Stimulated activated CD4-positive, alpha-beta T cell treated with anti-CD3 and anti-CD28 coated beads, Interleukin-1b, Interleukin-23, amount 100 ng/mL, for 24 hours (primary cell): ENCODE measurements at places on chromosomes 11 and 22.
A peak's percentile ranks its signal among the peaks of the same experiment; 100 is the strongest.

- DNase-seq: no peak
These were observed 31.8 kb upstream of the RFPL3 start for GRCh38 chr22:32325811-32326237.

- no peak for DNase-seq
These were observed 704.1 kb upstream of the CCDC179 start for GRCh38 chr11:23564370-23564769.

- DNase-seq: no peak
These were observed 2.5 kb downstream of the USP18 start for GRCh38 chr22:18152519-18152918.

- no peak for DNase-seq
These were observed 47.5 kb downstream of the PAMR1 start for GRCh38 chr11:35477901-35478300.

DNA sequence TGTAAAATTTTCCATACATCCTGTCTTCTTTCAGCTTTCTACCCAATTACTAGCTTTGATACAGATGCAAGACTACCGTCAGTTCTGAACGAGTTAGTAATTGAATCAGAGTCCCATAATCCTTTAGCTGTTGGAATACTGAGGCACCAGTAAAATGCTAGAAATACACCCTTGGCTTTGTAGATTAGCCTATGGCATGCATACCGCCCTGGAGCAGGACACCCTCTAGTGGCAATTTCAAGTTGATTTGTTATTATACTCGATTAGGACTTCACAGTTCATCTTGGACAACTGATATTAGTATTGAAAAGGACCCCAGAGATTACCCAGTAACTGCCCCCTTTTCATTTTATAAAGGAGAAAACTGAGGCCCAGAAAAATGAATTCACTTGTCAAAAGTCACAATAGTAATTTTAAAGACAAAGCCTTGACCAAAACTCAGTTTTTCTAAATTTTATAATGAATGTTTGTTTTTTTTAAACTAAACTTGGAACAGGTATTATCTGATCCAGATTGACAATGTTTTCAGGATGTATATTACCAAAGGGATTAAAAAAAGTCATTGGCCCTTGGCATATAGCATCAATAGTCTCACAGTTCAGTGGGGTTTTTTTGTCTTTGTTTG is 72.6 kb downstream of the HIPK3 start:
- DNase-seq: no peak

DNA sequence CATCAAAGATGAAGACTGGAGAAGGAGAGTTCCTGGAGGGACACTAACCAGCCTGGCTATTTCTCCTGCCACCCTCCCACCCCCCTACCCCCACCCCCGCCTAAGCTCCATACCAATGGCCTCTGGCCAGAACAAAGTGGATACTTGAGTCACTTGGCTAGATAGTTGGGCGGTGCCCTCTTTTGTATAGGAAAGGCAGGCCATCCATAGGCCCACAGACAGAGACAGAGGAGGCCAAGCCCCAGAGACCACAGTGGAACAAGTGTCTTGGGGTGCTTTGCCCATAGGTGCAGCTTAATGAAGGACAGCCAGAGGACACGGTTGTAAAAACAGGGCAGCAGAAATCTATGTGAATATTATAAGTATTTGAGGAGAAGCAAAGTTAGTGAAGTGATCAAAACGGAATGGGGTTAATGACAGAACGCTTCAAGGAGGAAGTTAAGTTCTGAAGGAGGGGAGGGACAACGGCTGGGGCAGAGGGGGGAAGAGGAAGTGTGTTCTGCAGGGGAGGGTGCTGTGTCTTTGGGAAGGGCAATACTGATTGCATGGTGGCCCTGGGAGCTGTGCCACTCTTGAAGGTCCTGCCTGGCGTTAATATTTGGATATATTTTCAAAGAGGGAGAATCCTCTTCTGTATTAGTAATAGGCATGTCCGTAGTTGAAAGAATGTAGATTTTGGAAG is 32.7 kb downstream of the FLI1 start:
- no peak for DNase-seq

DNA sequence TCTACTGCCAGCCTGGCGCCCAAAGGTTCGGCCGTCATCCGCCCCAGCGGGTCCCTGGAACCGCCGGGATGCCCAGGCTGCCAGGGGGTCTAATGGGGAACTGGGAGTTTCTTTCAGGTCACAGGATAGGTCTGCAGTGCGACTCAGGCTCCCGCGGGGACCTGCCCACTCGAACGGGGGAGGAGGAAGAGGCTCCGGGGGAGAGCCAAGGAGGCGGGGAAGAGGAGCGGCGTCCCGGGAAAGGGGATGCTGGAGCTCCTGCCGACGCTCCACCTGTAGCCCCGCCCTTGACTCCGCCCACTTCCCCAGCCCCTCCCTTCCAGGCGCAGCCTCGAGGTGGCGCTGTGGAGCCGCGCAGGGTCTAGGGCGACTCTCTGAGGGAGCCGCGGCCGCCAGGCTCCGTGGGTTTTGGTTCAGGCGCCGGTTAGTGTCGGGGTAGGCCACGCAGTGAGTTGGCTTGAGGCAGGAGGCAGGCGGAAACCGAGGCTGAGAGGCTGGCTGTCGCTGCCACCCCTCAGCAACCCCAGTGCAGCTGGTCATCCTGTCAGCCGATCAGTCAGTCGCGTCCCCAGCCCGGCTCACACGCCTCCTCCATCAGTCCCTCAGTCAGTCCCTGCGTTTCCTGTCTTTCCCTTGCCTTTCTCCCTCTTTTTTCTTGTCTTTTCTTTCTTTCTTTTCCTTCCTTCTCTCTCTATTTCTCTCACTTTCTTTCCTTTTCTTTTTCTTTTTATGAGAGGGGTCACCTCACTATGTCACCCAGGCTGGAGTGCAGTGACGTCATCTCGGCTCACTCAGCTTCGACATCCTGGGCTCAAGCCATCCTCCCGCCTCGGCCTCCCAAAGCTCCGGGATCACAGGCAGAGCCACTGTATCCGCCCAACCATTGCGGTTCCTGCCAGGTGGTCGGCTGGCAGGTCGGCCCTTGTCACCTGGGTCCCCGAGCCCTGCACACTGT is 26.4 kb downstream of the YWHAH start:
- DNase-seq: peak; percentile 68

DNA sequence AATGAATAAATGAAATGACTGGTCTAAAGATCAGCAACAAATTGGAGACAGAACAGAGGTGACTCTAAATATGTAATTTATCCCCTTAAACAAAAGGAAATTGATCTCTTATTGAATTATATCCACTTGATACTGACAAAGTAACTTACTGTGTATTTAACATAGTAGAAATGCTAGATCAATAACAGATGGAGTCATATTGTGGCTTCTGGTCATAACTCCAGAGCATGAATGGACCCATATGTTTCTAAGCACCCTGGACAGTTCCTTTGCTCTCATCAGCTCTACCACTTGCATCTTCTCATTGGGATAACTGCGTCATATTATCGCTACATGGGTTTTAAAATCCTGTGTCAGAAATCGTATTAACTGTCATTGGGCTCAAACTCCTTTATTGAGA is 222.3 kb downstream of the ETS1 start:
- no peak for DNase-seq

GRCh38 chr22:50190182-50190940 is 4.6 kb downstream of the TRABD start:
- DNase-seq: peak; percentile 47

GRCh38 chr11:66976028-66976467 is 944 bp downstream of the C11orf86 start:
- no peak for DNase-seq

GRCh38 chr11:61671527-61671926 is 8.7 kb upstream of the DAGLA start:
- DNase-seq: no peak

DNA sequence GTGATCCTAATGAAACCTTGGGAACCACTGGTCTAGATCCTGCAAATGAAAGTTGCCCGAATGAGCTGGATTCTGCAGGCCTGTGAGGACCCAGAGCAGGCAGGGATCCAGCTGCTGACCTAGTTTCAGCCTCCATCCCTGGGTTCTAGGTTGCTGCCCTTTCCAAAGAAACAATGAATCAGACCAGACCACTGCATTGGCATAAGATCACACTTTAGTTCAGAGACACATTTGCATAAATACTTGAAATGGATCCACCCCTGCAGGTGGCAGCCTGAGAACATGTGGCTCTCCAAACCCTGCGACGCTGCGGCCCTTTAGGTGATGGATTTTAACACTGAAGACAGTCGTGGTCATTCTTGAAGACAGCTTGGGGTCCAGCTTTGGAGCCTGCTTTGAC is 23.7 kb downstream of the ADAMTS8 start:
- no peak for DNase-seq

- no peak for DNase-seq
These were observed 168.8 kb downstream of the C11orf87 start for GRCh38 chr11:109590782-109591181.

- DNase-seq: no peak
These were observed 67.2 kb downstream of the PARVA start for GRCh38 chr11:12444601-12445000.

GRCh38 chr11:71505001-71505400 is 22.1 kb upstream of the KRTAP5-7 start:
- DNase-seq: no peak

GRCh38 chr11:34755671-34756070 is 134.8 kb downstream of the EHF start:
- DNase-seq: no peak

GRCh38 chr11:93089474-93090102 is 108.2 kb downstream of the SLC36A4 start:
- DNase-seq: no peak

DNA sequence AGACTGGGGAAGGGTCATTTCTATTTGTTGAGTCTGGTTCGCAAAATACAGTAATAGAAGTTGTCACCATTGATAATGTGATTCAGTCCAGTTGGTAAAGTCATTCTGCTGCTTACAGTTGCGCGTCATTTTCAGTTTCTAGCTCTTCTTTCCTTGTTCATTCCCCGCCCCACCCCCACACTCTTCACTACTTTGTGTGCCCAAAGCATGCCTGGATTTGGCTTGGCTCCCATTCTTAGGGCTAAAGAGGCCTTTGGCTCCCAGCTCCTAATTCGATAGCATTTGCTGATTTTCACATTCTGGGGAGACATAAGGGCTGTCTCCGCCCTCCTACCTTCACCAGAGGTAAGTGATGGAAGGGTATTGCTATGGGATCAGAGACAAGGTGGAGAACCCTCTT is 43.0 kb downstream of the CECR2 start:
- DNase-seq: no peak

DNA sequence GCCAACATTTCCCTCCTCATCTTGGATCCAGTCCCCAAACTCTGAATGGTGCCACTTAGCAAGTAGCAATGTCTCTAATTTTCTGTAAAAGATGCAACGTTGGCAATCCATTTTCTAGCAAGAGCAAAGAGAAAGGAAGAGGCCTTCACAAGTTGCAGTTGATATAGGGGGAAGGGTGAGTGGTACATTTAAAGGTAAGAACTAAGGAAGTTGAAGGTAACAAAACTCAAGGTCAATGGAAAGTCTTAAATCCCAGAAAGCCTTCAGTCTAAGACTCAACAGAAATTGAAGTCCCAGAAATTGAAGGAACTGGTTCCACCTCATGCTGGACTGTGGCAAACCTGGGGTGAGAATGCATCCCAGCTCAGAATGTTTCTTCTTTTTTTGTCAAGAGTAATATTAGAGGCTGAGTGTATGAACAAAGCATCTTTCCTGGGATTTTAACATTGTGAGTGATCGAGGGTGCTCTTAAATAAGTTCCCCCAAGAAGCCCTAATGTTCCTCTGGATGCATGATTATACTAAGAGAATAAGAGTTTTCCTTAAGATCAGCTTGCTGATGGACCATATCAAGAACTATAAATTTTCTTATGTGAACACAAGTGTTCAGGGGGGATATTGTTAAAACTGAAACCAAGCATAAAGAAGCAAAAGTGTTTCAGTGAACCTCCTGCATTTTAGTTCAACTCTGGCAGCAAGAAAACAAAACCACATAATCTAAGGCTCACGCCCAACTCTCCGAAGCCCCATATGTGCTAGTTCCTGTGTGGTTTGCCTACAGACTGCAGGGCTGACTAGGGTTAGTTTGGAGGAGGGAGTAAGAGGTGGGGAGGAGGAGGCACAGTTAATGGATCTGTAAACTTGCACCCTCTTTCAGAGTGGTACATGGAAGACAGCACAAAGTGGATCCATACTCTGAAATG is at the start of gene GRAP2:
TSS of gene GRAP2 (plus strand) at position 779 of the 922 bp plus-strand sequence. CDS start 46,023 bp downstream, outside the sequence.
- peak; percentile 46 for DNase-seq

DNA sequence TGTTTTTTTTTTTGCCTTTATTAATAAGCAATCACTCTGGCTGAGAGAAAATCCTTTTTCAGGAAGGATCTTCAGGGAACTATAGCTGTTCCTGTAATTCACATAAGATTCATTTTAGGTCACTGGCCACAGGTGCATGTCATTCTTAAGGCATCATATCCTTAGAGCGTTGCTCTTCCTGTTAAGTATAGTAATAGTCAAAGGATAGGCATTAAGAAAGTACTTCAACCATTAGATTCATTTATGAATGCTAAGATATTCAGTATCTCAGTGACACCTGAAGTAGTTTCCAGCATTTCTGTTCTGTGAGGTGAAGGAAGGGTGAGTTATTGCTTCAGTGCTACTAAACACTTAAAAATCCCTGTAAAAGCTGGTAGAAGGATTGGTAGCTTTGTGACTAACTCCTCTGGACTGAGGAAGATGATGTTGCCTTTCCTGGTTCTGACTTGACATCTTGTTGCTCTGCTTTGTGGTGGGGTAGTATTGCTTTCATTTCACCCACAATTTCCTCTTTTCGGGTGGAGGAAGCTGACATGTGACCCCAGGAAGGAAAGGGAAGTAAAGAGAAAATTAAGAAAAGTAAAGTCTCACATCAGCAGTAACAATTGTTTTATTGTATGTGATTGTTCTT is 34.7 kb downstream of the RNF169 start:
- DNase-seq: no peak

GRCh38 chr11:99571094-99571493 is 550.3 kb downstream of the CNTN5 start:
- DNase-seq: no peak

- no peak for DNase-seq
These were observed 8.8 kb upstream of the WNT11 start for GRCh38 chr11:76214968-76215548.

DNA sequence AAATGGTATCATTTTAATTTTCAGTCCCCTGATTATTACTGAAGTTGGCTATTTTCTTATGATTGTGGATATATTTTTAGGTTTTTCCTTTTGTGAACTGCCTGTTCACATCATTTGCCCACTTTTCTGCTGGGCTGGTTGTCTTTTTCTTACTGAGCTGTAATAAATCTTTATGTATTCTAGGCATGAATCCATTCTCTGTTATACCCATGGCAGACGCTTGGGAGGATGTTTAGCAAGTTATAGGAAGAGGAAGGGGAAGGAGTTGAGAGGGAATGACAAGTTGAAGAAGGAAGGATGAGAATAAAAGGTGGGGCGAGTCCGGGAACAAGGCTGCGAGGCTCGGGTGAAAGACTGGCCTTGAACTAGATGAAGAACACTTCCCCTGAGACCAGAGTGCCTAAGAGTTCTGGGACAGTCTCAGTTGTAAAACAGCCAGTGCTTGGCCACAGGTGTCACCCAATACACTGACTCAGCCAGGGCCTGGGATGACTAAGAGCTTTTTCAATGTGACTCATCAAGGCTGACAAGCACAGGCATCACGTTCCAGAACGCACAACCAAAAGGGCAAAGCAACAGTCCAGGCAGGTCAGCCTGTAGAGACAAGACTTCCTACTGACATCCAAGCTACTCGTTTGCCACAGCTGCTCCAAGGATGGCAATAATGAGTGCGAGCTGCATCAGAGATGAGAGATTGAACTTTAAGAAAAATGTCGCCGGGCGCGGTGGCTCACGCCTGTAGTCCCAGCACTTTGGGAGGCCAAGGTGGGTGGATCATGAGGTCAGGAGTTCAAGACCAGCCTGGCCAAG is 35.2 kb downstream of the LRFN4 start:
- no peak for DNase-seq
